ENCODE measurements at places on chromosomes 13 and 19.

GRCh38 chr19:4652075-4652474, 12.8 kb downstream of the TNFAIP8L1 start:
- no peak for DNase-seq

DNA sequence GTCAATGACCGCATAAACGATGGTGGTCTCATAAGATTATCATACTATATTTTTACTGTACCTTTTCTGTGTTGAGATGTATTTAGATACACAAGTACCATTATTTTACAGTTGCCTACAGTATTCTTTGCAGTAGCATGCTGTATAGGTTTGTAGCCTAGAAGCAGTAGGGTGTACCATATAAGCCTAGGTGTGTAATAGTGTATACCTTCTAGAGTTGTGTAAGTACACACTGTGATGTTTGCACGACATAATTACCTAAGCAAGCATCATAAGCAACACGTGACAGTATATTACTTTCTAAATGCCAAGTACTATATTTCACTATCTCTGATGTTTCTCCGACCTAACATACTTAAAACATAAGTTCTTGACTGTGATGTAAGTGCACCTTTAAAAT, 2.7 kb downstream of the LPAR6 start:
- peak; percentile 51 for DNase-seq

DNA sequence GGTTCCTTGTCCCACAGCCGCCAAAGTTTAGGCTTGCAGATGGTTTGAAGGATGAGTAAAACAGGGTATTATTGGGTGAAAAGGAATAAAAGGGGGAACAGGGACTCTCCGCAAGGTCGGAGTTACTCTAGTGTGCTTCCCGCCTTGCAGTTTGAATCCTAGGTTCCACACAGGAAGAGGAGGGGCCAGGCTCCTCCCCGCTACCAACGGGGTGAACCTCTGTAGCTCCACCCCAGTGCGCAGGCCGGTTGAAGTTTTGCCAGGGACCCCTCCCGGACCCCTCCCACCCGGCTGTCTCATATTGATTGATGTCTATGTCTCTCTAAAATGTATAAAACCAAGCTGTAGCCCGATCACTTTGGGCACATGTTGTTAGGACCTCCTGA, 11.6 kb upstream of the GTF2F2 start:
- peak; percentile 12 for DNase-seq

DNA sequence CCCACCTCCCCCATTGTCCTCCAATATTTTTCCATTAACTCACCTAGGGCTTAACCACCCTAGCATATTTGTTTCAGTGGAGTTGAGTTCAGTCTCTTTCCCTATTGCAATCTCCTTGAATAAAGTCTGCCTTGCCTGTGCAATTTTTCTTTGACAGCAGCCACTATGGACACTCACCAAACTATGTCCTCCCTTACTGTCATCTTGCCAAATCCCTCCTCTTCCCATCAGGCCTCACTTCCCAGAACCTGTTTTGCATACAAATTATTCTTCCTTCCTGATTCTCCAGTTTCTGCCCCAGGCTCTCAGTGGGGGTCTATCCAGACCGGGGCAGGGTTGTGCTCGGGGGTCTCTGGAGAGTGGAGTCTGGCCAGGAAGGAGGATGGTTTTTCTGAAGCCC, 2.2 kb upstream of the LYPD5 start:
- no peak for DNase-seq

DNA sequence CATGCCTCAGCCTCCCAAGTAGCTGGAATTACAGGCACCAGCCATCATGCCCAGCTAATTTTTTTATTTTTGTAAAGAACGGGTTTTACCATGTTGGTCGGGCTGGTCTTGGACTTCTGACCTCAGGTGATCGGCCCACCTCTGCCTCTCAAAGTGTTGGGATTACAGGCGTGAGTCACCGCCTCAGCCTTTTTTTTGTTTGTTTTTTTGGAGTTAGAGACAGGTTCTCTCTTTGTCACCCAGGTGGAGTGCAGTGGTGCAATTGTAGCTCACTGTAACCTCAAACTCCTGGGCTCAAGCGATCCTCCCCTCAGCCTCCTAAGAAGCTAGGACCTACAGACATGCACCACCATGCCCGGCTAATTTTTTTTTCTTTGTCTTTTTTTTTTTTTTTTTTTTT, 15.6 kb upstream of the NOTCH3 start:
- no peak for DNase-seq

DNA sequence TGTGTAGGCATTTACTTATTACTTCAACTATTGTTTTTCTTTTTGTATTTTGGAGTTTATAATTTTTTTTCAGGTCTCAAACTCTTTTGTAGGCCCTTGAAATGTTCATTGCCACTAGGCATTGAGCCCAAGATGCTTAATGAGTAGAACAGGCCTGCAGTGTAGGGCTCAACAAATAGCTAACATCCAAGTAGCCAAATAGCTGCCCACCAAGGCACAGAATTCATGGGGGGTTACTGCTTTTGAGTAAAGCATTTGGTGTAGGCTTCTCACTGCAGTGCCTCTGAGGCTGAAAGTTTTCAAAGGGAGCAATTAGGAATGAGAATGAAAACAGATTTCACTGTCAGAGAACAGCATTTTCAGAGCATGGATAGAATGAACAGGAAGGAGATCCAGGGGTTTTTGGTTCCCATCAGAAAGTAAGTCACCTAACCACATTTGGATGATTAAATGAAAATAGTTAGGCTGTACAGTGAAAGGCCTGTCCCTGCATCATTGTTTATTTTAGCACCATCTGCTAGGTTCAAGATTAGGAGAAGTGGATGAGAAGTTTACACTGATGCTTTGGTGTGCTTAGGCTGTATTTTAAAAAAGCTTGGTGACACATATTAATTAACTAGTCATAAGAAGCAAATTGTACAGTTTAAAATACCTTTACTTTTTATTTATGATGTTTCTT, 61.0 kb downstream of the EDNRB start:
- no peak for DNase-seq

- no peak for DNase-seq
These were observed 10.9 kb downstream of the PEG3 start for GRCh38 chr19:56829596-56829995.

DNA sequence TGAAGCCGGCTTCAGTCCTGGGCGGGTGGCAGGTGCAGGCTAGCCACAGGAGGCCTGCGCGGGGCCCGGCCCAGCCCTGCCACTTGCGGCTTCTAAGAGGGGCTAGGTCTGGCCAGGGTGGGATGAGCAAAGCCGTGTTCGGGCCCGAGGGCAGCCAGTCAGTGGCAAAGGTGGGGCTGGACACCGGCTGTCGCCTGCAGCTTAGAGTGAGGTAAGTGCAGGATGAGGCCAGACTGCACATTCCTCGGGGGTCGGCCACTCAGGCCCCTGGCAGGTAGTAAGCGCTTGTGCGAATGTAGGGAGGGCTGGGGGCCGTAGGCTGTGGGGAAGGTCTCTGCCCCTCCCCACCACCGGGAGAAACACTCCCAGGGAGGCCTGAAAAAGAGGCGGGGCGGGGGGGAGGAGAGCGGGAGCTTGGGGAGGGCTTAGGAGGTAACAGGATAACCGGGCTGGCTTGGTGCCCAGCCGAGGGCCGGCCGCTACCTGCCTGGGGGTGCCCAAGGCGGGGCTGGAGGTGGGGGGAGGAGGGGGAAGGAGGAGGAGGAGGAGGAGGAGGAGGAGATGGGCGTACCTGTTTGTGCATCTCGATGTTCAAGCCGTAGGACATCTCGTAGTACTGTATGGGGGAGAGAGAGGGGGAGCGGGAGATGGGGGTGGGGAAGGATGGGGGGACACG, 6.4 kb downstream of the TLE5 start:
- DNase-seq = no peak

- no peak for DNase-seq
These were observed 54.1 kb upstream of the RFXAP start for GRCh38 chr13:36764957-36765356.

DNA sequence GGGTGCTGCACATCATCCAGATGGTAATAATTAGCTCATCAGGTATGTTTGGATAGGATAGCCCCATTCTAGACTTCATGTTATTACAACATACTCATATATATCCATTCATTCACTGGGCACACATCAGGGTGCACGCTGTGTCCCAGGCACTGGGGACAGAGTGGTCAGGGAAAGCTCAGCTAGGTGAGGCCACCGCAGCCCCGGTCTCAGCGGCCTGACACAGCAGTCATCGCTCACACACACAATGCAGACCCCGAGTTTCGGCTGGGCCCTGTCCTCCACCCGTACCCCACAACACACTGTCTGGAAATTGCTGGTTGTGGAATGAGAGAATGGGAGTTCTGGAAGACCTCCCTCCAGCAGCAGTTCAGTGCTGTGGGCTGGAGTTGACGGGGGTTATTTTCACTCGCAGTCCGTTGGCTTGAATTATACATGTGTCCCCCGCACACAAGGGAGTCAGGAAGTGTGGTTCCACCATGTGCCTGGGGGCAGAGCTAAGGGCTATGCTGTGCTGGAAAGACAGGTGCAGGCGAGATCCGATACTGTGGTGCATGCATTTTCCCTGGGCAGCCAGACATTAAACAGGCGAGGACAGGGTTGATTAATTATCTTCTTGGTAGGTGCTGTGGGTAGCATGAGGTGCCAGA, 257.6 kb downstream of the TEX29 start:
- DNase-seq = no peak

DNA sequence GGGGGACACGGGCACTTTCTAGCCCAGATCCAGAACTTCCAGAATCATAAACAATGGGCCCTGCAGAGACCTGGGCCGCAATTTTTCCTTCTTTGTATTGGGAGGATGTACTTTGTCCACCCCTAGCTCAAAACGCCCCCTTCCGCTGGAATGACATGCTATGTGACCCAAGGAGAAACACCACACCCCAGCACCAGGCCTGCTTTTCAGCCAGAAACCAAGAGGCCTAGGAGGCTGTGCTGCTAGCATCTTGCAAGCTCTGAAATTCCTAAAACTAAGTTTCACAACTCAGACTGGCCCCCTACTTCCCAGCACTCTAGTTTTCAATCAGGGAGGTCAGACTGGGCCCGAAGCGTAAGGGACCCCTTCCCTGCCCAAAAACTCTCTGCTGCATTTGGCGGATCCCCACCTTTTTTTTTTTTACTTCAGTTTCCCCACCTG, 538 bp downstream of the LSM4 start:
- DNase-seq = peak; percentile 25

- DNase-seq = peak; percentile 64
These were observed 22.3 kb upstream of the XPO4 start for GRCh38 chr13:20924758-20925394.

GRCh38 chr13:29405401-29405800, 190.1 kb downstream of the SLC7A1 start:
- no peak for DNase-seq

DNA sequence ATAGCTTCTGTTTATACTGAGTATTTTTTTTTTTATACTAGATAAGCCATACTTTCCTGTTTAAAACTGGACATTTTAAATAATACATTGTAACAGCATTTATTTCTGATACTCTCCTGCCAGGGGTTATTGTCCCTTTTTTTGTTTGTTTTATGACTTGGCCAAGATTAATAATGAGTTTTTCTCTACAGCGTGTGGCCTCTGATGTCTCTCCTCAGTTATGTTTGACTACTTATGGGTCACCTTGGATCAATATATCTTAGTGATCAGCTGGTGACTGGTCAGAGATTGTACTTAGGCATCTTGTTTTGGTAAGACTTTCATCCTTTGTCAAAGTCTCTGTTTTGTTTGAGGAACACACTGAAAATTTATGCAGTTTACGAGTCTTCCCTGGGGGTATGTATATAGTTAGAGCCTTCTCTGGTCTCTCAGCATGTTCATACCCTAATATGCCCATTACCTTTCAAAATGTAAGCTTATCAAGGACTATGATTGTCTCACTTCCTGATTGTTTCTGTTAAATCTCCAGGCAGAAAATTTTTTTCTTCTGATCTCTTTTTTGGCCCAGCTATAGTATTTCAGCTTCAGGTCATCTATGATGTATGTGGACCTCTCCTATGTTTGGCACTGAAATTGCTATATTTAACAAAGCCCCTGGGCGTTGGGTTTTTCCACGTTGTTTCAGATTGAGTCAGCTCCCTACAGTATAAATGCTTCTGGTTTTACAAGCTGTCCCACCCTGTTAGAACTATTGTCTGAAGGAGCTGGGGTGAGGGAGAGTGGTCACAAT, 87.9 kb downstream of the URI1 start:
- no peak for DNase-seq

DNA sequence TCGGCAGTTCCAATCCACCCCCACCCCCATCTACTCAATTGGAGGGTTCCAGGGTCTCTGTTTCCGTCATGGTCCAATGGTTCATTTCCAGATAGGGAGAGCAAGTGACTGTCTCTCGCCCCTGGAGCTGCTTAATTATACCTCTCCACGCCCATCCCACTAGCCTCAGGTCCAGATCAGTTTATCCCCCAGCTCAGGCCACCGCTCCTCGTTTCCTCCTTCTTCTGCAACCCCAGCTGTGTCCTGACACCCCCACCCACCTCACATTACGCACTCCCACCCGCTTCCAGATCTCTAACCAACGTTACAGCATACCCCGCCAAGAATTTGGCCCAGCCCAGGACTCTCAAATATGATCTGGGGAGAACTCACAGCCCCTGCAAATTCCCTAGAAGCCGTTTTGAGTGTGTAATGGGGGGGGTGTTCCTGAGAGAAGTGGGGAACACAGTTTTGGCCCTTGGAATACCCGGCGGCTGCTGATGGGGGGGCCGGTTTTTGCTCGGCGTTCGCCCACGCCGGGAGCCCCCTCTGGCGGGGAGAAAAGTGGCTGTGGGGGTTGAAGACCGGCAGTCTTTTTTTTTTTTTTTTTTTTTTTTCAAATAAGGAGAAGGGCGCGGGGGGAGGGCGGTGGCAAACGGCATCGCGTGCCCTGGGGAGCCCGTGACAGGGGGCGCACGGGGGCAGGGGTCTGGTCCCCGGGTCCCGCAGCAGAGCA, 1.7 kb upstream of the PDE4A start:
- peak; percentile 46 for DNase-seq

DNA sequence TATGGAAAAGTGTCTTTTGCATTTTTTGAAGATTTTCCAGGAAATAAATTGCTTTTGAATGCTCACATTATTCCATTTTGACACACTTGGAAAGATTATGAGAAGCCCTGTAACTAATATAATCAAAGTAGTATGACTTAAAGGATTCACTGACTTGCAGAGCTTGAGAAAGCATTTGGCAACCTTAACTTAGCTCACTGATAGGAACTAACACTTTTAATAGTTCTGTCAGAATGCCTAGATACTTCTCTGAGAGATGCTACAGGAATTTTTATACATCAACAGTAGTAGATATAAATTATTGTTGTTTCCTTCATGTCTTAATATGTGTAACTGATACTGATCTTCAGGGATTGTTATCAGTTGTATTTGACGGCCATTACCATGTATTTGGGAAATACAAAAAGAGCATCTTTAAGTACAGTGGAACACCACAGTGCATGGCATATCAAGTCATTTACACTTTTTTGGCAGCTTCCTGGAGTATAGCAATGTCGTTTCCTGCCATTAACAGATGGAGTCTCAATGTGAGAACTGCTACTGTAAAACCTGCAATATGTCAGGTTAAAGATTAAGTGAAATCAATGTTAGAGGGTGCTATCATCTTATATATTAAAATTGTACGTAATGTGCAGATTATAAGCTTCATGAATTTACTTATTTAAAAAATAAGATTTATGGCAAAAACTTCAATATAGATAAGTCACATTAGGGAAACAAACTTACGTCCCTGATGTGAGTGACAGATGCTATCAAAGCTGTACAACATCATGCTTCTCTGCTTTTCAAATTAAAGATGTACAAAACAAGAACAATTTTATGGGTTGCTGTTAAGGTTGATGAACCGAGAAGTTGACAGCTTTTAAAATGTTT, 1159.8 kb upstream of the MIR17HG start:
- no peak for DNase-seq

GRCh38 chr13:112781287-112781686, 91.4 kb downstream of the ATP11A start:
- no peak for DNase-seq

GRCh38 chr13:23985060-23985459, 87.8 kb upstream of the C1QTNF9B start:
- no peak for DNase-seq

- DNase-seq = no peak
These were observed 580.6 kb downstream of the LMO7 start for GRCh38 chr13:76216729-76217128.

All from CD4-positive, alpha-beta T cell treated with Interleukin-1 beta for 1 hour (primary cell).